ELR (cell line): ENCODE measurements at places on chromosomes 1 and 21.

- peak; percentile 90 for DNase-seq
Observed at GRCh38 chr1:66478116-66478515, 55.8 kb upstream of the SGIP1 start.

- no peak for DNase-seq
Observed at GRCh38 chr1:95534985-95535384, 301.0 kb downstream of the RWDD3 start.

GRCh38 chr1:8352471-8352845, 34.5 kb downstream of the SLC45A1 start:
- no peak for DNase-seq

- no peak for DNase-seq
Observed at GRCh38 chr21:33461538-33462250, 18.1 kb downstream of the TMEM50B start.

GRCh38 chr1:181126871-181127587, 38.5 kb downstream of the IER5 start:
- DNase-seq: peak; percentile 36

GRCh38 chr1:166947398-166948043, 27.8 kb downstream of the ILDR2 start:
- peak; percentile 69 for DNase-seq
